ENCODE measurements at places on chromosomes 6 and 20. TPM values are rescaled to one million over a fixed set of nuclear protein-coding genes. Genes with fewer than 3 reads are reported as not detected.

The PLEKHG1 gene
- total RNA-seq = 2.6 TPM

The FILIP1 gene
- total RNA-seq = 5.1 TPM

The FOXS1 gene
- total RNA-seq = not detected

The SLC23A2 gene
- total RNA-seq = 10.7 TPM

The CPNE5 gene
- 0.71 TPM for total RNA-seq

The PRL gene
- total RNA-seq = not detected

All from WTC11 (cell line).